ENCODE measurements at places on chromosomes 4 and X. TPM values are rescaled to one million over a fixed set of nuclear protein-coding genes. Genes with fewer than 3 reads are reported as not detected.

DNA sequence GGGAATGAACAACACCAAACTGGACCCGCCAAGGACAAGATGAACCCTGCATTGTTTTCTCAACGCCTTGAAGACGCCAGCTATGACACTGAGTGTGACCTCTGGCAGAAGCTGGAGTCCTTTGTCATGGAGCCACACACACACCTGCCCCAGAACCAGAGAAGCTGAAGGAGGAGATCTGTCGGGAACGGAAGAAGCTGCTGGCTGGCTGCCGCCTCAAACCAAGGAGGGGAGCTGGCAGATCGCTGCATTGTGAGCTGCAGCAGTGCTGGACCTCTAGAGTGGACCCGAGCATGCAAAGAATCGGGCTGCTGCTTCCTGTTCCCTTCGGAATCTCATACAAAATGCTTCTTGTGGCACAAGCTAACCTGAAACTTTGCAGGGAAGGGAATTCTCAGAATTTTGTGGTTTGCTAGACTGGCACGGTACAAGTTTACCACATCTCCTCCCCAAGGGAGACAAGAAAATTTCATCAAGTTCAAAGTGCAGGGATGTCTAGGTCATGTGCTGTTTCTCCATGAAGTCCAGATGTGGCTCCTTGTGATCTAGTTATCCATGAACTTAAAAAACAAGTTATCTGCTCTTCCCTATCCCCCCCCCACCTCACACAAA, 23.4 kb upstream of the GLRB start:
- DNase-seq = no peak
- no peaks in the 10 kb centered on the region for H3K27me3 ChIP-seq
- no peak overlapping the region for H3K27ac ChIP-seq
- no peaks in the 10 kb centered on the region for H3K36me3 ChIP-seq

DNA sequence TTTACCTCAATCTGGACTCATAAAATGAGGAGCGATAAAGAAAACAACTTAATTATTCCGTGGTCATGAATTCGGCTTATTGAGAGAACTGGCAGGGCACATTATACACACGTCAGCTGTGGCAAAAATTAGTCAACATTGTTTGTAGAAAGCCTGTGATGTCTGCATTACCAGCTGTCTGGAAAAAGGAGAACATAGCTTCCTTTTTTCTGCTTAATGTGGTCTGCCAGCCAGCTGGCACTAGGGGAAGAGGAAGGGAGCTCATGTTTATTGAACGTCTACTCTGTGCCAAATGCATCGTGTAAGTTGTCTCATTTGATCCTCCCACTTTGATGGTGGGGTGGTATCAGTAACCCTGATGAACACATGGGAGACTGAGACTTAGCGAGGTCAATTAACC, 367.6 kb downstream of the ARHGAP24 start:
- no peak for DNase-seq
- H3K27ac ChIP-seq = no peak overlapping the region
- no peaks in the 10 kb centered on the region for H3K4me1 ChIP-seq
- H3K4me3 ChIP-seq = no peak overlapping the region
- no peaks in the 10 kb centered on the region for H3K36me3 ChIP-seq
- no peaks in the 10 kb centered on the region for H3K27me3 ChIP-seq

- no peak overlapping the region for H3K27ac ChIP-seq
- no peak overlapping the region for H3K4me3 ChIP-seq
- DNase-seq = no peak
- H3K36me3 ChIP-seq = no peaks in the 10 kb centered on the region
- H3K4me1 ChIP-seq = no peaks in the 10 kb centered on the region
Observed at GRCh38 chr4:70808151-70808550, 31.5 kb downstream of the GRSF1 start.

GRCh38 chr4:138609943-138610350, 367.8 kb upstream of the SLC7A11 start:
- H3K27ac ChIP-seq = no peak overlapping the region
- H3K4me3 ChIP-seq = no peak overlapping the region
- no peak for DNase-seq
- H3K4me1 ChIP-seq = no peaks in the 10 kb centered on the region

DNA sequence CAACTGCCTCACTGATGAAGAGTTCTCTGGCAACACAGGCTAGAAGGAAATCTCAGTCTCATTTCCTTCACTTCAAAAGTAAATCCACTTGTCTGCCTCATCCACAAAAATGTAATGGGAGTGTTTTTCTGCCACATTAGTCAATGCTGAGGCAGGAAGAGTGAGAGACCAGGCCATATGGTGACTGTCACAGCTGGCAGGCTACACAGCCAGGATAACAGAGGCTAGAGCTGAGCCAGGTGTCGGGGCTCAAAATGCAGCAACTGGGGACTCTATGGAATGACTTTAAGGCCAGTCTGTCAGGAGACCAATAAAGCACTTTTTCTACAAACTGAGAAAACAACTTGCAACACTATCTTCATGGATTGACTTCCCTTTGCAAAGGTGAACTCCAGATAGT, 204.2 kb downstream of the GPC3 start:
- H3K4me1 ChIP-seq = no peaks in the 10 kb centered on the region
- H3K27me3 ChIP-seq = no peaks in the 10 kb centered on the region
- no peaks in the 10 kb centered on the region for H3K36me3 ChIP-seq

DNA sequence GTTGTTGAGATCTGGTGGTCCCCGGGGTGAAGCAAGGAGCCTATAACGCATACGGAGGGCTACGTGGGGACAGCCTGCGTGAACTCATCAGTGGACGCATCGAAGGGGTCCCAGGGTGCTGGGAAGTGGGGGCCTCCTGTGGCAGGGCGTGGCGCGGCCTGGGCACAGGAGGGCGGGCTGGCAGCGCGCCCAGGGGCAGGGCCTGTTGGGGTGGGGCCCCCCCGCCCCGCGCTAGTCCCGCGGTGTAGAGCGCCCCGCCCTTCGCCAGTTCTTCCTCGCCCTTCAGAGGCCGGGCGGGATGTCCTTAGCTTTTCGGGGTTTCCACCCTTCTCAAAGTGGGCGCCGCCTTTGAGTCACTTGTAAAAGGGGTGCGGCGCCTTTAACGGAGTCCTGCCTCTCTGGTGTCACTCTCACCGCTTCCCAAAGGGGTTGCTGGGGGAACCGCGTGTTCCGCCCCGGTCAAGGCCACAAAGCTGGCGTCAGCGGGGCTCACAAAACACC, 632 bp downstream of the PLP2 start:
- no peaks in the 10 kb centered on the region for H3K27me3 ChIP-seq
- H3K4me1 ChIP-seq = peaks cover 52% of the 10 kb centered on the region
- peaks cover 37% of the 10 kb centered on the region for H3K36me3 ChIP-seq
- peak overlapping the region; percentile 89 for H3K27ac ChIP-seq
- peak; percentile 85 for DNase-seq
- peak overlapping the region; percentile 84 for H3K4me3 ChIP-seq

GRCh38 chrX:20459410-20460350, 193.0 kb upstream of the RPS6KA3 start:
- H3K4me3 ChIP-seq = no peak overlapping the region
- H3K27me3 ChIP-seq = peaks cover 10% of the 10 kb centered on the region
- peaks cover 30% of the 10 kb centered on the region for H3K4me1 ChIP-seq
- no peak overlapping the region for H3K27ac ChIP-seq
- peaks cover 10% of the 10 kb centered on the region for H3K36me3 ChIP-seq
- DNase-seq = no peak

- DNase-seq = no peak
- no peaks in the 10 kb centered on the region for H3K4me1 ChIP-seq
Observed at GRCh38 chrX:26192204-26192603, at the start of gene MAGEB6. Gene MAGEB6 (plus strand): TSS chrX:26192440. CDS start chrX:26193847, 1,407 bp downstream.

DNA sequence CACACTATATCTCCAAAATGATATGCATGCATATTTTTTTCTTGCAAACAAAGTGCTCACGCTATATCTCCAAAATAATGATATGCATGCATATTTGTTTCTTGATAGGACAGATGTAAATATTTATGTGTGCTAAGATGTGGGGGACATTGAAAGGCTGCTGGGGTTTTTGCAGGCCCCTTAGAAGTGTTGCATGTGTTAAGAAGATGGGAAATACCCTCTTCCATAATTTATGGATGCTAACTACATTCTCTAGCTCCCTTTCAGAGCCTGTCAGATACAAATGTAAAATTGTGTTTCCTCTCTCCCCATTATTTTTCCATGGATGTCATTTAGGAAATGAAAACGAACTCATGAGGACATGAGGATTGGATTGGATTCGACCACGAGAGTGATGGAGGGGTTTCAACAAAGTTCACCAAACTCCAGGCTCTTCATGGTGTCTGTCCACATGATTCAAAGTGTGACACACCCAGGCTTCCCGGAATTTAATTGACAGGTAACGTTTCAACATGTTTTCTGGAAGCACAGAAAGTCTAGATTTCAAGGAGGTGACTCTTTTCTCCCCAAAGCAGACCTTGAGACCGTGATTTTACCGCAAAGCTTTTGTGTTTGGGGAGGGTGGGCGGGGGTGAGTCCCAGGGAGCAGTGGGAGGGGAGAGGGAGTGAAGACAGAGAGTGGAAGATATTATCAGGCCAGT, 94.4 kb upstream of the CD99 start:
- no peak for DNase-seq
- no peak overlapping the region for H3K27ac ChIP-seq
- H3K4me3 ChIP-seq = no peak overlapping the region
- no peaks in the 10 kb centered on the region for H3K27me3 ChIP-seq
- peaks cover 12% of the 10 kb centered on the region for H3K4me1 ChIP-seq

DNA sequence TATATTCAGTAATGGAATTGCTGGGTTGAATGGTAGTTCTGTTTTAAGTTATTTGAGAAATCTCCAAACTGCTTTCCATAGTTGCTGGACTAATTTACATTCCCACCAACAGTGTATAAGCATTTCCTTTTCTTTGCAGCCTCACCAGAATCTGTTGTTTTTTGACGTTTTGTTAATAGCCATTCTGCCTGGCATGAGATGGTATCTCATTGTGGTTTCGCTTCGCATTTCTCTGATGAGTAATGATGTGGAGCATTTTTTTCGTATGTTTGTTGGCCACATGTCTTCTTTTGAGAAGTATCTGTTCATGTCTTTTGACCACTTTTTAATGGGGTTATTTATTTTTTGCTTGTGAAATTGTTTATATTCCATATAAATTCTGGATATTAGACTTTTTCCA, 13.6 kb upstream of the MAGED4B start:
- DNase-seq = no peak
- no peak overlapping the region for H3K27ac ChIP-seq
- H3K4me3 ChIP-seq = no peak overlapping the region
- H3K4me1 ChIP-seq = peaks cover 2% of the 10 kb centered on the region

DNA sequence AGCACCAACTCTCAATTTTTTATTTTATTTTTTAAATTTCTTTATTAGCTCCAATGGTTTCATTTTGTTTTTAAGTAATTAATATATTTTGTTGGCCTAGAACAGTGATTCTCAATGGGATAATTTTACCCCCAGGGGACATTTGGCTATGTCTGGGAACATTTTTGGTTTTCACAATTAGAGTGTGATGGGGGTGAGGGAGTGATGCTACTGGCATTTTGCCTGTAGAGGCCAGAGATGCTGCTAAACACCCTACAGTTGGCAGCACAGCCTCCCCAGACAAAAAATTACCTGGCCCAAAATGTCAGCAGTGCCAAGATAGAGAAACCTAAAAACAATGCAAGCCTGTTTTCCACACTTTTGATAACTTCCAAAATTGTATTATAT, 64.6 kb downstream of the HHIP start:
- DNase-seq = no peak
- H3K36me3 ChIP-seq = no peaks in the 10 kb centered on the region

DNA sequence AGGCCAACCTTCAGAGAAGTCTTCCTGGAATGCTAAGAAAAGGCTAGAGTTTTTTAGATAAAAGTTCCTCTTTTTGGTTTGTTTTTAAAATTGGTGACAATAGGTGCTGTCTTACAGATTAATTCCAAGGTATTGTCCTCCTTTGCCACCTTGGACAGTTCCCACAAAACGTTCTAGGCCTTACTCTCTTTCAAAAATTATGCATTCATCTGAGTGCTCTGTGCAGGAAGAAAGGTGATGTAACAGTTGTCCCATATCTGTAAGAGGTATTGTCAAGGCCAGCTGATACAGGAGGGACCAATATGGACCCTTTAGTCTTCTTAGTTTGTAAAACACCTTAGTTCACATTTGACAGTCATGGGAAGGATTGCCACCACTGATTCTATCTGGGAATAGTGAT, 15.9 kb upstream of the CXCL5 start:
- no peak for DNase-seq
- H3K4me3 ChIP-seq = no peak overlapping the region
- peaks cover 2% of the 10 kb centered on the region for H3K36me3 ChIP-seq
- H3K27me3 ChIP-seq = no peaks in the 10 kb centered on the region
- H3K27ac ChIP-seq = no peak overlapping the region
- H3K4me1 ChIP-seq = peaks cover 23% of the 10 kb centered on the region

GRCh38 chrX:130418066-130418465, 16.3 kb downstream of the RBMX2 start:
- DNase-seq = no peak
- no peaks in the 10 kb centered on the region for H3K27me3 ChIP-seq
- H3K4me3 ChIP-seq = no peak overlapping the region
- no peak overlapping the region for H3K27ac ChIP-seq

- no peaks in the 10 kb centered on the region for H3K36me3 ChIP-seq
- DNase-seq = no peak
- no peak overlapping the region for H3K27ac ChIP-seq
- peaks cover 3% of the 10 kb centered on the region for H3K27me3 ChIP-seq
- no peaks in the 10 kb centered on the region for H3K4me1 ChIP-seq
Observed at GRCh38 chr4:53943345-53944085, 120.9 kb downstream of the CHIC2 start.

- no peak for DNase-seq
- no peak overlapping the region for H3K4me3 ChIP-seq
- peaks cover 41% of the 10 kb centered on the region for H3K4me1 ChIP-seq
- H3K27ac ChIP-seq = no peak overlapping the region
- H3K36me3 ChIP-seq = peaks cover 7% of the 10 kb centered on the region
Observed at GRCh38 chr4:3077796-3078195, 3.3 kb downstream of the HTT start.

DNA sequence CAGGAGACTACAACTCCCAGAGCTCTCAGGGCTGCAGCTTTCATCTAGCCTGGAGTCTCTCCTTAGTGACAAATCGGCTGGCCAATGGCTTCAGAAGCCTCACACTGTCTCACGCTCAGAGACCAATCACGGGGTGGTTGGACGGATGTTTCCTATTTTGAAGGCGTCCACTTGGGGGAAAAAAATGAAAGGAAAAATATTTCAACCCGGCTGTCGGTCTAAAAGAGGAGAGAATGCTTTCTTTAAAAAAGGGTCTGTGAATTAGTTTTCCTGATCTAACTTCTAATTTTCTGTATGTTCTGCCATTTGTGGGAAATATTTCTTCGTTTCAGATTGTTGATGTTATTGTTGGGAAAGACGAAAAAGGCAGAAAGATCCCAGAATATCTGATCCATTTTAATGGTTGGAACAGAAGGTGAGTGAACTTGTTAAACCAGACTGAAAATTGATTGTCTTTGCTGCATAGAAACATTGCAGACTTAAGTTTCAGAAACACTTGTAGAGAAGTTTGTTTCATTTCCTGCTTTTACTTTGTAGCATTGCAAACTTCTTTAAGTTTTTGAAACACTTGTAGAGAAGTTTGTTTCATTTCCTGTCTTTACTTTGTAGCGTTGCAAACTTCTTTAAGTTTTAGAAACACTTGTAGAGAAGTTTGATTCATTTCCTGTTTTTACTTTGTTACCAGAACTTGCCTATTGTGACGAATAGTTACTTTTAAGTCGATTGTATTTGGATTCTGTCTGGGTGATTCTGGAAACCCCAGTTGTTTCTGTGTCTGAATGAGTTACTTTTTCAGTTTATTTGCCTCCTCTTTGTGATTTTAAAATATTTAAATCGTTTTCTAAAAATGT, 1.6 kb downstream of the MSL3 start:
- H3K27ac ChIP-seq = peak overlapping the region; percentile 98
- peaks cover 36% of the 10 kb centered on the region for H3K36me3 ChIP-seq
- peak; percentile 80 for DNase-seq
- peaks cover 11% of the 10 kb centered on the region for H3K27me3 ChIP-seq
- H3K4me3 ChIP-seq = peak overlapping the region; percentile 81

Gene PAGE2B
- total RNA-seq = 1.0 TPM

Gene AP1S2
- total RNA-seq = 29.5 TPM
